ENCODE measurements at places on chromosomes 5 and 9.

GRCh38 chr5:110917161-110917875 lies 154.2 kb upstream of the TSLP start:
- DNase-seq = no peak

DNA sequence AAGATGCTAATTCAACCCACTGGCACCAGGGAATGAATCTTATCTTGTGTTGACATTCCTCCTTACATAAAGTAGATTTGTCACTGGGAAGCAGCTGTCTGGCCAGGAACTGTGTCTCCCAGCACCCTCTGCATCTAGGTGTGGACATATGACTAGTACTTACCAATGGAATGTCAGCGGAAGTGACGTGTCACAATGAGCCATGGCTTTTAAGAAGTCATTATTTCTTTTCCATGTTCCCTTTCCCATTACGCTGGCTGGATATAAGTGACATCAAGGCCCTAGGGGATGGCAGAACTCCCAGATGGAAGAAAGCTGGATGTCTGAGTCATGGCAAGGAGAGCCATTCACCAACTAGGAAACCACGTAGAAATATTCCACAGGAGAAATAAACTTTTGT lies 84.7 kb upstream of the MAST4 start:
- no peak for DNase-seq

GRCh38 chr5:76144513-76145274 lies 61.5 kb downstream of the SV2C start:
- no peak for DNase-seq

DNA sequence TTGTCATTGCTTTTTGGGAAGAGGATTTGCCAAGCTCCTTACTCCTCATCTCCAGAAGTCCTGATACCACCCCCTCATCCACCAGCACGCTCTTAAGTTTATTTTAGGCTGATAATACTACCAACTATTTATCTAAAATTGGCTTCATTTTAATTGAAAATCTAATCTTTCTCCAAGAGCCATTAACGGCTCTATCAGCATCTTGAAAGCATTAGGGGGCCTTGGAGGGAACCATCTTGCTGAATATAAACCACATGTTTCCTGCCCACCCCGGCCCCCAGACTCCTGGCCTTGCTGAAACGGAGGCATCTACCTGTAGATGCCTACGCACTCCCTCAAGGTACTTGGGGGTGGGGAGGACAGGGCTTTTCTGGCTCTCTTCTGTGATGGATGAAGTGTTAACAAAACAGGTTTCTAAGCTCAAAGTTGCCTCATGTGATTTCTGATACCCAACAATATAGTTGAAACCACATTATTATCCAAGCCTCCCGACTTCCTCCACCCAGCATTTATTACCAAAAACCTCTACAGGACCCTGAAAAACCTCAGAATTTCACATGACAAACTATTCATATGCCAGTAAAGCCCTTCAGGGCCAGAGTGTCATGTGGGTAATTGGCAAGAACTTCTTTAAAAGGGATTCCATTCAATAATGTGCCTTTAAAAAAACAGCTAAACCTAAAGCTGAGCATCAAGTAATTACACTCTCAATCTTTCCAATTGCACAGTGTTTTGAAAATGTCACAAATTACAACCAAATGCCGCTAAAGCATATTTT lies 96.7 kb downstream of the SAXO1 start:
- DNase-seq = no peak

GRCh38 chr5:56951126-56951945 lies 587 bp downstream of the MIER3 start:
- DNase-seq = no peak

DNA sequence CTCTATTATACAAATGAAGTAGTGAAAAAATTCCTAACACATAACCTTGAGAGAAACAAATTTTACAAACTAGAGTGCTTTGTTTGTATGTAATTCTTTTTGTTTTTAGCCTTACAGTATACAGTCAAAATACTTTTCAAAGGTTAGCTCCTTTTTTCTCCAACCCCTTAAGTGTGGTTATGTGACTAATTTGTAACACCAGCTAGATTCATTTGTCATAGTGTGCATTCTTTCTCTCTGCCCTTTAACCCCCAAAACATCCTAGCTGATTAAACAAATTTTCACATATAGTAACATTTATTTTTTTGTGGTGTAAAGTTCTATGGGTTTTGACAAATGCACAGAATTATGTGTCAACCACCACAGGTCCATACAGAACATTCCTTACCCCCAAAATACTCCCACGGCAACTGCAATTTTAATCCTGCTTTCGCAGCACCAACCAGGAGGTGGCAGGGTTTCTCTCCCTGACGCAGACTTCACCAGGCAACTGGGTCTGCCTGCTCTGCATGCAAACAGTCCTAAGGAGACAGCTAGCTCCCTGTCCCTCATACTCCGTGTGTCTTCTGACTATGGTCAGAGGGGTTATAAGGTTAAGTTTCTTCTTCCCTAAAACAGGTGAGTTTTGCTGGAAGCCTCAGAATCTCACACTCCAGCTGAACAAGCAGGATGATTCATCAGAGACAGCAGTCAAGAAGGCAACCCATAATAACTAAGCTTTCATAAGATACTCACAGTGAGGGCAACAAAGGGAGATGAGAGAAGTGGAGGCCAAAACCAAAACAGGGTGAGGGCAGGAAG lies 44.5 kb upstream of the NR5A1 start:
- no peak for DNase-seq

DNA sequence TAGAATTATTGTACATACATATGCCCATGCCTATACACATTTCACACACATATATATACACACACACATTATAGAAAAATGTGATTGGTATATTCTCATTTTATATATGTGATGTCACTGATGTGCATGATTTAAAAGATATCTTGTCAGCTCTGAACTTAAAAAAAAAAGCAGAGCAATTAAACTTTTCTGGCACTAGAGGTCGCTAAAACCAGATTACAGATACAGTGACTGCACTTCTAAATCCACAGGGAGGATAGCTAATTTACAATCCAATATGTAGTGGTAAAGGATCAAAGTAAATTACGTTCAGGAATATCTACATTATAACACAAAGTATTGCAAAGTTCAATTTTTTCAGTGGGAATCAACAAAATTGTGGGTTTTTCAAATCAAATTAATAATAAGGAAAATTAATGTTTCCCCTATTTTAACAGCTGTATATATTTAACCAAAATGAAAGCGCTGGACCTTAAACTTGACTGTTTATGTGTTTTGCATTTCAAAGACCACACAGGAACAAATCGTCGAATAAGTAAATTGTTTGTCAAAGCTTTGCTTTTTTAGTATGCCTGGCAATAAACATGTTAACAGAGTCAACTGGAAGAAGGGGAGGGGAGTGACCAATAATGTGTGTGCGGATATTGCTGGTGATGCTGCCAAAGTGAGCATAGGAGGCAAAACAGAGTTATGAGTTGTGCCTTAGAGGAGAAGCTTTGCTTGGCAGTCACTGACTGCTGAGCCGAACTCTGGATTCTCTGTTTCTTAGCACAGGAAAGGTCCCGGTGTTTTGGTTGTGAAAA lies 1201.4 kb upstream of the C9orf72 start:
- no peak for DNase-seq

DNA sequence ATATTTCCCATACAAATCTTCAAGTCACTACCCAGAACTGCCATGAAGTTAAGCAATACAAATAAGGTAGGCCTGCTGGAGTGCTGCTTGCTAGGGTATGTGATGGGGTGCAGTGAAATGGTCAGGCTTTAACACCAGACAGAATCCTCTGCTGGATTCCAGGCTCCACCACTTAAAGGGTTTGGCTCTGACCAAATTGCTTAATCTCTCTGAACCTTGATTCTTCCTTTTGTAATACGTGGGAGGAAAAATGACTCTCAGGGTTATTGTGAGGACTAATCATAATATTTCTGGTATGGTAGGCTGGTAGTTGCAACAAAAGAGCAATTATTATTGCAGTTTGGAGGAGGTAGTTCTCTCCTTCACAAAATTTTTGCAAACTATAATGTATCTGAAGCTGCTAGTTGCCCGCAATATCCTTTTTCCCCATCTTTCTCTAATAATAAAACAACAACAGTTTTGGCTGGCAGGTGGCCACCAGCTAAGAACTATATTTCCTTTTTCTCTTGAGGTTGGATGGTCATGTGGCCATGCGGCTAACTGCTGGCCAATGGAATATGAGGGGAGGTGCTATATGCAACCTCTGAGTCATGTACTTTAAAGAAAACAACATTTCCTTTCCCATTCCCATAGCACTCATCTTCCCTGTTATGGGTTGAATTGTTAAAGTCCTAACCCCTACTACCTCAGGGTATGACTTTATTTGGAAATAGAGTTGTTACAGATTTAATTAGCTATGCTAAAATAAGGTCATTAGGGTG lies 44.1 kb downstream of the CCL28 start:
- no peak for DNase-seq

GRCh38 chr5:109328626-109329025 lies 81.1 kb downstream of the PJA2 start:
- DNase-seq = no peak

All from GM06990 (cell line).